Fibroblast of the aortic adventitia (primary cell): ENCODE measurements at places on chromosomes 1 and 21.
A peak's percentile ranks its signal among the peaks of the same experiment; 100 is the strongest.

GRCh38 chr1:84677415-84678099 lies 12.7 kb downstream of the SSX2IP start:
- no peak for DNase-seq

GRCh38 chr1:169081503-169082123 lies 24.9 kb upstream of the ATP1B1 start:
- DNase-seq: peak; percentile 18

DNA sequence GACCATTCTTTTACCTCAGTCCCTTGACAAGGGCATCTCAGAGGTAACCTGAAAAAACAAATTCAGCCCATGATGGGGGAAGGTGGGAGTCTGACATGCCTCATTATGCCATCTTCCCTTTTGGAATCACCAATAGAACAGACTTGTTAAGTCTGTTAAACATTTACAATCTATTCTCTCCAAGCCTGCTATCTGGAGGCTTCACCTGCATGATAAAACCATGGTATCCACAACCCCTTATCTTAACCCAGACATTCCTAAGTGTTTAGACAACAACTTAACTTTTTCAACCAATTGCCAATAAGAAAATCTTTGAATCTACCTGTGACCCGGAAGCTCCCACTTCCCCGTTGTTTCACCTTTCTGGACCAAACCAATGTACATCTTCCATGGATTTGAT lies 233.0 kb upstream of the CACYBP start:
- no peak for DNase-seq

DNA sequence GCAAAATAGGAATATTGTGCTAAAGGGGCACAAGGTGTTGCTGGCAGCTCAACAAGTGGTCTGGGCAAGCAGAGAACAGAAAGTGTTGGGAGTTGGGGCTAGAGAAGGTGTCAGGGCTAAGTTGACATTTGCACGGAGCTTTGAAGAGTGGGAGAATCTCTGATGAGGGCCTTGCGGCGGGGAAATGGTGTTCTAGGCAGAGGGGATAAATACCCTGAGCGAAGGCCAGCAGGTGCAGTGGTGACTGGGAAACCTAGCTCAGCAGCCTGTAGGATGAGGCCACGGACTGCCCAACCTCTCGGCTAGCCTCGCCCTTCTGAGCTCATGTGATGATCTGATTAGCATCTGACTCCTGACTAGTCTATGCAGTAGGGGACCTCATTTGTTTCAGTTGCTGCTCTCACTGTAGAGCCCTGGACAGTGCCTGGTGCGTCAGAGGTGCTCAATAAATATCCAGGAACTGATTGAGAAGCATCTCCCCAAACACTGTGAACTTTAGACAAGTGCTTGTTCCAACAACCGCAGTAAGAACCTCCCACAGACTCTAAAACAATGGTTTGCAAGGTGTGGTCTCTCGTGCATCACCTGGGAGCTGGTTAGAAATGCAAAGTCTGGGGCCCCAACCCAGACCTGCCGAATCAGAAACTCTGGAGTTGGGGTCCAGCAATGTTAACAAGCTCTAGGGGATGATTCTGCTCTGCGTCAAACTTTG lies 1.0 kb upstream of the FOXO6 start:
- DNase-seq: no peak

DNA sequence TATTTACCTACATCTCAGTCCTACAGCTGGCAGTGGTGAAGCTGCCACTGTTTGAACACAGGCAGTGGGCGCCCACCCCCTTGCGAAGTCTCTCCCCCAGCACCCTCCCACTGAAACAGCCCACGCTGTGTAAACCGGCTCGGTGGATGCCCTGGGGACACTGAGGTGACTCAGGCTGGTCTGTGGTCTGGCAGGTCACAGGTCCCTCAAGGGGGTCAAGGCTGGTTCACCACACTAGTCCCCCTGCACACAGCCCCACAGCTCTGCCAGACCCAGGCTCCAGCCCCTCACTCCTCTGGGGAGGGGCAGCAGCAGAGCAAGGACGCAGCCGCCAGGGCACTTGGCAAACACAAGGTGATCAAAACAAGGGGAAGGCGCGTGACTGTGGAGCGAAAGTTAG lies 7.6 kb downstream of the CHD5 start:
- DNase-seq: no peak

GRCh38 chr21:36544545-36544944 lies 64.6 kb upstream of the CLDN14 start:
- DNase-seq: no peak

- DNase-seq: no peak
Measured at GRCh38 chr1:77349275-77349674, 67.5 kb downstream of the AK5 start.

DNA sequence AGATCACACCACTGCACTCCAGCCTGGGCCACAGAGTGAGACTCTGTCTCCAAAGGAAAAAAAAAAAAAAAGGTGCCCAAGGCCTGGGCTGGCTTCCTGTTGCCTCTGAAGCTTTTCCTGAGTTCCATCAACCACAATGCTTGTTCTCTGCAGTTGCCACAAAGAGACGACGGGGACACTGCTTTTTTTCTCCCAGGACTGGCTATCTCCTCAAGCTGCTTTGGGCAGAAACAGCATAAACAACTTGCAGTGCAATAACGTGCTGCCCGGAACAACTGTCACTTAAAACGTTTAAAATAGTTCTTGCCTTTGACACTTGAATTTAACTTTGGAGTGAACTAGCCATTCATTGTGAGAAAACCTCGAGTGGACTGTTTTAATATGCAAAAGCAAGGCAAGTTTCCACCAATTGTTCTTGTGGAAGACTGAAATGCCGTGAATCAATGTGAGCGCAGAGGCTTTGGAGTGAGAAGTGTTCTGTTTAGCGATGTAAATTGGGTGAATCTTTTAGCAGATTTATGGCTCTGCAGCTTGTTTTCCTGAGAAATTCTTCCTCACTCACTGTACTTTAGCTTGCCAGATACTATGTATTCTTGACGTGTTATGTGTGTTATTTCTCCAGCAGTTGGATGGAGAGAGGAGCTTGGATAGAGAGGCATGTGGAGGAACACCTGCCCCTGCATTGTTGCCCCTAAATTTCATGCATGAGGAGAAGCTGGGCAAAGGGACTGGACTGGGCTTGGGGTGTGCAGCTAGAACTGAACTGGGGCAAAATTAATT lies 188.1 kb upstream of the KIAA0040 start:
- no peak for DNase-seq

GRCh38 chr21:29299046-29299915 lies 559 bp downstream of the BACH1 start:
- DNase-seq: peak; percentile 69

GRCh38 chr1:17963513-17963912 lies 144.1 kb upstream of the IGSF21 start:
- no peak for DNase-seq

- no peak for DNase-seq
Measured at GRCh38 chr1:94272388-94272787, 35.0 kb upstream of the ARHGAP29 start.

DNA sequence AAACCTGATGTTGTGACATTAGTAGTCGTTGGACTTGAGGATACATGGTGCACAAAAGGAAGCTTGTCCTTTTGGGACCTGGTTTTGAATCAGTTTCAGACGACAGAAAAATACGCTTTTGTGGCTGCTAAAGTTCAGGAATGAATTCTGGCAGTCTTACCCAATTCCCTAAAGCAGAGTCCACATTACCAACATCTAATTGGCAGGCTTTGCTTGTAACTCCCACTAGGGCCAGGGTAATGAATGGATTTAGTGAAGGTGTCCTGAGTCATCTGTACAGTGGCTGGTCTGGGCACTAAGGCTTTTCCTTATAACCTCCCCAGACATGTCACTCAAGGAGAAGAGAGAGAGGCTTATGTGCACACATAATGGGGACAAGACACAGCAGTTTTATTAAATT lies 66.2 kb upstream of the RNPC3 start:
- DNase-seq: peak; percentile 38

DNA sequence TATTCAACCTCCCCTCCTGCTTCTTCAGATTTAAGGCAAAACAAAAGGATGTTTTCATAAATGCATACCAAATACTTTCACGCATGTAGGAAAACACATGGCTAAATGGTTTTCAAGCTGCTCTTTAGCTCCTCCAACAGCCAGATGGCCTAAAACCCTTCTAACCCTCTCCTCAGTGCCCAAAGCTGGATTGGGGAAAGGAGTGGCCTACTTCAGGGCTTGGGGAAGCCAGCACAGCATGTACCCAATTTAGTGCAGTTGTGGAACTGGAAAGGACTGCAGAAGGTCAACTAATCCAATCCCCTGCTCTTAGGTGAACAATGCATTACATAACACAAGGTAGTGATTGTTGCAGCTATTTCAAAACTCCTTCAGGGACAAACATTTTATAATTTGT lies 9.3 kb downstream of the F5 start:
- DNase-seq: no peak

GRCh38 chr1:85244271-85245061 lies 15.0 kb downstream of the C1orf52 start:
- DNase-seq: peak; percentile 31

DNA sequence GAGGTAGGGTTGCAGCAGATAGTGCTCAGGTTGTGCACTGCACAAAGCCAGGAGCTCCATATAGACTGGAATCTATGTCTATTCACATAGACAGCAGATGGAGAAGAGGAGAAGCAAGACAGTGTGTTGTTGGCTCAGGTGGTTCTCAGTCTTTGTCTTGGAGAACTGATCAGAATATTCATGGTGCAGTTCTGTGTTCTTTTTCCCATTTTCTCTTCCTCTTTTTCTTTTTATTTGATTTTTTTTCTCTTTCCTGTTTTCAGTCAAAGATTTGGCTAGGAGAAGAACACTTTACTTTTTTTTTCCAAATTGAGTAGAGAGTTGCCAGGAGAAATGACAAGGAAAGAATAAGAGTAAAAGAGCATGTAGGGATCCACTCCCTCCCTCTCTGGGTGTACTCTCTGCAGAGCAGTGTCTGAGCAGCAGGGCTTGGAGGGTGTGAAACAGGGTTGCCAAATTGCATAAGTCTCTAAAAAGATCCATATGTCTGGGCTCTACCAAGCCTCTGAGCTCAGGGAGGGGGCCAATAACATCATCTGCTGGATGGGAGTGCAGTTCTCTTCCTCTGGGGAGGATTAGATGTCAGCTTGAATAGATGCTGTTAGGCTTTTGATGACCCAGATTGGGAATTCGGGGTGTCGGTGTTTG lies 8.7 kb upstream of the CD34 start:
- DNase-seq: peak; percentile 94

GRCh38 chr1:116286541-116286971 lies 86.5 kb upstream of the ATP1A1 start:
- DNase-seq: peak; percentile 30

GRCh38 chr1:53591924-53592323 lies 132.7 kb downstream of the DMRTB1 start:
- DNase-seq: no peak

DNA sequence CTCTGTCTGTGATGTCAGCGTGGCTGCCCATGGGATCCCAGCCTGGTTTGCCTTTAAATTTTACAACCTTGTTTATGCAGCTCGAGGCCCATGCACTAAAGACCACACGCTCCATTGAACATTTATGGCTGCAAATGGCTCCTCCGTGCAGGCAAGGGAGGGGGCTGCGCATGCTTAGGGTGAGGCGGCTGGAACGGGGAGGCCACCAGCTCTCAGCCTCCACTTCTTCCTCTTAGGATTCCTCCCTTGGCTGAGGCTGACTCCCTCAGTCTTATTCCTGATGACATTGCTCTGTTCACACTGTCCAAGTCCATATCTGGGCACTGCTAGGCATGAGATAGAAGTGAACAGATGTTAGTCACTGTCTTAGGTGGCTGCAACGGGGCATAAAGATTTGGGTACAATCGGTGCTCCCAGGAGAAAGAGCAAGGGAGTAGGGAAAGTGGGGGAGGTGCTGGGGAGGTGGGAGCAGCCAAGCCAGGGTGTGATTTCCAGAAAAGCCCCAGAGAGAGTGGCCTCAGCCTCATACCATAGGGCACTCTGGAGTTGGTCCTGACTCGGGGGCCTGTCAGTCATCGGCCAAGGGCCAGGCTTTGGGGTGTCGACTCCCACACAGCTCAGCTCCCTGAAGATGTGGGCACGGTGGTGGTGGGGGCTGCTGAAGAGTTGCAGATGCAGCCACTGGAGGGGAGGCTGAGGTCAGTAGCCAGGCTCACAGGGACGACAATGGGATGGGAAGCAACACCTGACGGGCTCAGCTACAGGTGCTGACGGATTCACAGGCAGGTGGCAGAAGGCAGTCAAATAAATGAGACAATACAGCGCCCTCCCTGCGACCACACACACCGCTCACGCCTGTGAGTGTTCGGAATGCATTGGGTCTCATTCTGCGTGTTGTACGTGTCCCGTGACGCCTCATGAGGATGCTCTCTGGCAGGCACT lies 37.3 kb upstream of the ACTL8 start:
- no peak for DNase-seq

- peak; percentile 81 for DNase-seq
Measured at GRCh38 chr1:63624911-63625310, 31.7 kb downstream of the PGM1 start.

DNA sequence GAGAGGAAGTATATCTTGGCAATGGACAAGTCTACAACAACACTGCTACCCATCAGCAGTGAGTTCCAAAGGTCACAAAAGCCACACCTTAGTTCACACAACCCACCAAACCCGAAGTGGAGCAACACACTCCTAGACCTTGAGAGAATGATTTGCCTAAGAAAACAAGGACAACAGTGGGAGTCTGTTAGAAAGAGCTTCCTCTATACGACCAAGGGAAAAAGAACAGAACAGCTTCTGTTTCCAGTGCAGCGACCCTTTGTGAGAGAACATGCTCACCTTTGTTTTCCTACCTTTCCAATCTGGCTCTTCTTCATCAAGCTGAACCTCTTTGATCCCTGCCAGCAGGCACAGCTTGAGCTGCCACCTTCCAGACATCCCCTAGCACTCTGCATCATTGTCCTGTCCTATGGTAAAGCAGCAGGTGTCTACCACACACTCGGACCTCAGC lies 56.7 kb upstream of the PALMD start:
- DNase-seq: no peak

GRCh38 chr1:221069178-221069903 lies 190.1 kb downstream of the HLX start:
- DNase-seq: no peak

DNA sequence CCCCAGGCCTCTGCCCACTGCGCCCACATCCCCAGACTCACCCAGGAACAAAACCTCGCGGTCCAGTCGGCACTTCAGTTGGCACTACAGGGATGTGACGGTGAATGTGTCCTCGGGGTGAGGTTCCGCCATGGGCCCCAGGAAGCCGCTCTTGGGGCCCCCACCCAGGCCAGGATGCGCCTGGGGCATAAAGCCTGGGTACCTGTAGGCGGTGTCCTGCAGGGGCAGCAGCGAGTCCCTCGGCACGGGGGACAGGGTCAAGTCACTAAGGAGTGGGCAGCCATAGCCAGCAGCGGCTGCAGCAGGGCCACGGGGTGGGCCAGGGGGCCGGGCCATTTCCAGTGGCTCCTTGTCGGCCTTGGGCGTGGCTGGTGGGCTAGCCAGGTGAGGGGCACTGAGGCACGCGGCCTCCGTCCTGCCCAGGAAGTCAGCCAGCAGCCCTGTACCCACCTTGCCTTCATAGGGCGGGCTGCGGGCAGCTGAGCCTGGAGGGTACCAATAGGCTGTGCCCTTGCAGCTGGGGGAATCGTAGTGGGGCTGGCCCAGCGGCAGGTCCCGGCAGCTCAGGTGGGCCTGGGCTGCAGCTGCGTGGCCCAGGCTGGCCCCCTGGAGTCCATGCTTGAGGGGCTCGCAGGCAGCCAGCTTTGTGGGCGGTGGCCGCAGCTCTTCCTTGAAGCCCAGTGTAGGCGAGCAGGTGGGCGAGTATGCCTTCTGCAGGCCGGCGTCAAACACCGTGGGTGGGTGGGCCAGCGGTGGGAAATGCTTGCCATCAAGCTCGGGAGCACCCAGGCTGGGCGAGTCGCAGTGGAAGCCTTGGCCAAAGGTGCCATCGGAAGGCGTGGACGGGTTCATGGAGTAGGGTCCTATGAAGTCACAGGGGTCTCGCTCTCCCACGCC lies 56.5 kb downstream of the AHDC1 start:
- DNase-seq: no peak
